DMS79 treated with DMSO at 0.1 percent for 48 hours (cell line): ENCODE measurements at places on chromosomes 5 and 9.

GRCh38 chr5:1421521-1422341 is 23.5 kb downstream of the SLC6A3 start:
- no peak for DNase-seq

GRCh38 chr5:1685066-1685465 is 114.6 kb downstream of the MRPL36 start:
- DNase-seq: no peak

DNA sequence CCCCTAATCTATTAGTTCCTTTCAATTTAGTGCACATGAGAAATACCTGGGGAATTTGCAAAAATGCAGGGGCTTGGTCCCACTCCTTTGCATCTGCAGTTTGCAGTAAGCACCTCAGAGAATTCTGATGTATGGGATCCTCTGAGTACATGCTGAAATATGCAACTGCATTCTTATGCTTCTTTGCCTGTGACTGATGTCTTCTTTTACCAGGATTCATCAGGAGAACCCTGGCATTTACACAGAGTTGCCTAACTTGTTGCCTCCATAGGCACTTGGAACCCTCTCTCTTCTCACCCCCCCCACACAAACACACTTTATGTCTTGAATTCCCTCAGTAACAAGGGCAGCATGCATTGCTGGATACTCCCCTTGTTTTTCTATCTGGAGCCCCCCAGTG is 173.1 kb downstream of the KDM4C start:
- no peak for DNase-seq

DNA sequence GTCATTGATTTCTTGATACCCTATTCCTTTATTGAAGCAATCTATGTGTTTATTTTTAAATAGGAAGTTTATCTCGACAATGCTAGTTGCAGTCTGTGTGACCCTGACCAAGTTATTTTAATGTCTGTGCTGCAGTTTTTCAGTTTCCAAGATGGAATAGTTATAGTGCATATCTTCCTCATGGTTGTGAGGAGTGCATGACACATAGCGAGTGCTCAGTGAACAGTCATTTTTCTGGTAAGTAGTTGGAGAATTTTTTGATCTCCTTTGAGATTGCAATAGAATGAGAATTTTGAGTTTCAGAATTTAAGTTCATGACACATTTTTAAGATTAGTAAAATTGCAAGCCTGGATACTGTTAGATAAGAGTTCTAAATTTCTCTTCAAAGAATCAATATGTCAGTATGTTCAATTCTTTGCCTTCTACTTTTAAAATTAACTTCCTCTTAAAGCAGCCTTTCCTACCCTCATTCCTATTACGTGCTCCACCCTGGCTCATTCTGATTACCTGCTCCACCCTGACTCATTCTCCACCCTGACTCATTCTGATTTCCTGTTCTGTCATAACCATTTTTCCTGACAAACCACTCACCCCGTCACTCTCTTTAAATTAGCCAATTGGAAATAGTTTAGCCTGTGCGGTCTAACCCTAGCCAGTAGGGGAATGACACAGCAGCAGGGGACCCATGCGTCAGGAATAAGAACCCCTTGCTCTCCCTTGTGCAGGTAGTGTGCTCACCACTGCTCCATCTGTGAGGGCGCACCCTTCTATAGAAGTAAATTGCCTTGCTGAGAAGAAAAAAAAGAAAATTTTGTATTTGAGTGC is 30.7 kb downstream of the SPIN1 start:
- DNase-seq: no peak

DNA sequence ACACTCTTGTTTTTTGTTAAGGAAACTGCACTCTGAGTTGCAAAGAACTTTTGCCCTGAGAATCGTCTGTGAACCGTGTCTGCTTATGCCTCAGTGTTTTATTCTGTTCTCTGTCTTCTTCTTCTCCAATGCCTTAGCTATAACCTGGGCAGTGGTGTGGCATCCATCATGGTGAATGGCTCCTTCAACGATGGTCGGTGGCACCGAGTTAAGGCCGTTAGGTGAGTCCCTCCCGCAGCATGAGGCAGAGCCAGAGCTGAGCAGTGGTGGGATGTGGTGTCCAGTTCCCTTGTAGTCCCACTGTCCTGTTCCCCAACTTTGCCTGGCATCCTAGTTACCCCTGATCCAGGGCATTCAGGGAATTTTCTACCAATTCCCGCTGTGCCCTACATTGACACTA is 98.3 kb downstream of the LIFR start:
- DNase-seq: no peak

- DNase-seq: peak; percentile 81
Observed at GRCh38 chr9:124010665-124011321, 775 bp upstream of the LHX2 start.

DNA sequence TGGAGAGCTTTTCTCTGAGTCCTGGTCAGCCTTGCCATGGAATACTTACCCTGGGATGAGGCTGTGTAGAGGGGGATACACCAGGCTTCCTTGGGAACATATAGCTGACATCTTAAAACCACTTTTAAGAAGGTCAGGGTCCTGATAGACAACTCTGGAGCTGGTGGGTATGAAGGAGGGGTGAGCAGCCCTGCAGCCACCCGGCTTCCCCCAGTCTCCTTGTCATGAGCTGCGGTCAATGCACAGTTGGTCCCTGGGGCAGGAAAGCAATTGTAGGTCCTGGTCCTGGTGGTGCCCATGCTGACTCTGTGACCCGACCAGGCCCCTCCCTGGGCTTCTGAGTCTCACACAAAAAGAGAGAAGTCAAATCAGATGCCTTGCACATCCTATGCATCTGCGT is 63.6 kb downstream of the MRPL36 start:
- no peak for DNase-seq

- DNase-seq: no peak
Observed at GRCh38 chr5:91007780-91008402, 375.2 kb downstream of the ARRDC3 start.

GRCh38 chr9:108017671-108018070 is 528.1 kb upstream of the KLF4 start:
- no peak for DNase-seq

DNA sequence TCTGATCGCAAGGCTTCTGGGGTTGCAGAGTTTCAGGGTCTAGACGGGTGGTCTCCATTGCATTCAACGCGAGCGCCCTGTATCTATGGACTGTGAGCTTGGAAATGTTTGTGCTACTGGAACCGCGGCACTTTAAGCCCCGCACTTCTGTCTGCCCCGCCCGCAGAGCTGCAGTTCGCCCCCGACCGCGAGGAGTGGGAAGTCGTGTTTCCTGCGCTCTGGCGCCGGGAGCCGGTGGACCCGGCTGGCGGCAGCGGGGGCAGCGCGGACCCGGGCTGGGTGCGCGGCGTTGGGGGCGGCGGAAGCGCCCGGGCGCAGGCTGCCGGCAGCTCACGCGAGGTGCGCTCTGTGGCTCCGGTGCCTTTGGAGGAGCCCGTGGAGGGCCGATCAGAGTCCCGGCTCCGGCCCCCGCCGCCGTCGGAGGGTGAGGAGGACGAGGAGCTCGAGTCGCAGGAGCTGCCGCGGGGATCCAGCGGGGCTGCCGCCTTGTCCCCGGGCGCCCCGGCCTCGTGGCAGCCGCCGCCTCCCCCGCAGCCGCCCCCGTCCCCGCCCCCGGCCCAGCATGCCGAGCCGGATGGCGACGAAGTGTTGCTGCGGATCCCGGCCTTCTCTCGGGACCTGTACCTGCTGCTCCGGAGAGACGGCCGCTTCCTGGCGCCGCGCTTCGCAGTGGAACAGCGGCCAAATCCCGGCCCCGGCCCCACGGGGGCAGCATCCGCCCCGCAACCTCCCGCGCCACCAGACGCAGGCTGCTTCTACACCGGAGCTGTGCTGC is 1.0 kb downstream of the ADAMTS19 start:
- no peak for DNase-seq

GRCh38 chr9:98251551-98251950 is 3.9 kb downstream of the TBC1D2 start:
- DNase-seq: no peak
